ENCODE measurements at places on chromosomes 1 and 21.

DNA sequence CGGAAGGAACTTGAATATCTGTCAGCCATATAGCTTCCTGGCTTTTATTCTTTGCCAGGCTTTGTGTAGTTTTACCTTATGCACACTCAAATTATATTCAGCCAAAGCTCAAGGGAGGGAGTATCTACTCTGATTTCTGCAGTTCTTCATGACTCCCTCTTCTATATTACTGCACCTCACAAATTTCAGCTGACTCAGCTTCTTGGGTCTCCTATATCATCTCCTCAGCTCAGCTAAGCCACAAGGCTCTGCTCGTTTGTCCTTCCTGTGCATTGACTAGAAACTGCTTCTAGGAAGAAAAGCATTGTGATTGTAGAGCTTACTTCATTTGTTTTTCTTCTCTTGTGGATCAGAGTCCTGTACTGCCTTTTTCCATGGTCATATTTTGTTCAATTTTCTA lies 37.4 kb downstream of the BTBD8 start:
- DNase-seq, result no peak

DNA sequence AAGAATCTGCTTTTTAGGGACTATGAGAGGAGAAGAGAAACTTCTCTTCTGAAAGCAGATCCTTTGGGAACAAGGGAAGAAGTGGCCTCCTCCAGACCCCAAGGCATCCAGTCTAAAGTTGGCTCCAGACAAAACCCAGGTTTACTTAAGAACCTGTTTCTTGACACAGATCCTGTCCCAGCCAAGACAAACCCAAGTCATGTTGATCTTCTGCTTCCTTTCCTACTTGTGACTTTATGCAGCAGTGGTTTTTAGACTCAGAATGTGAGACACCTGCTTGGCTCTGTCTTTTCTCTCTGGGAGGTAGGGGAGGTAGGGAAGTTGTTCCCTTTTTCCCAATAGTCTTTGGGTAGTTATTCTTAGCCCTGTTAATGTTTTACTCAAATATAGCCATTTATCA lies 38.3 kb downstream of the ELAPOR1 start:
- DNase-seq, result no peak

DNA sequence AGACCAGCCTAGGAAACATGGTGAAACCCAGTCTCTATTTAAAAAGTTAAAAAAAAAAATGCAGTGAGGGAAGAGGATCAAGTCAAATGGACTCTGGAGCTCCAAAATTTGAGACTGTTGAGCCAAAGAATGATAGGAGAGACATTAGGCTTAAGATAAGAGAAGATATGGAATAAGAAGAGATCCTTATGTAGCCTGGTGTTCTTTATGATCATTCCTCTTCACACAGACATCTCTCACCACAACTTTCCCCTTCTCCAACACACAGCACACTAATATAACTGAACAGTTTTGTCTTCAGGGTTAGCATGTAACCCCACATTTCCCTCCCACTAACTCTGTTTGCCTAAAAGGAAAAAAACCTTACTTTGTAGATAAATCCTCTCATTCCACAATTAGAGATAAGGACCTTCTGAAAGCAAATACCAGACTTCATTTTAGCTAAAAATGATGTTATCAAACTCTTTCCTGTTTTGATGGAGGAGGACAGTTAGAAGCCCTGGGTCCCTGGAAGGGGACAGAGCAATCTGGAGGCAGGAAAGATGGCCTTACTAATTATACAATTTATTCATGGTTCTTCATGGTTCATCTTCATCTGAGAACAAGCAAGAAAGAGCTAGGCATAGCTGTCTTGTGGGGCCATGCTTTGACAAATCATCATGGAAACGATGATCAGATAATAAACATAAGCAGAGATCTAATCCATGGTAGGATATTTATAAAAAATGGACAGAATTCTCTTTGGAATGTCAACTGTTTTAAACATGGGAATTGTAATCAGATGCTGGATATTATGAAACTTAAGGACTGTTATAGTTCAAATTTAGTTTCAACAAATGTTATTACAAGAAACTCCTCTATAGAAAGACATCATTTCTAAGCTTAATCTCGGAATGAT lies 96.7 kb upstream of the S1PR1 start:
- no peak for DNase-seq

GRCh38 chr1:167728818-167729410 lies 7.1 kb downstream of the MPZL1 start:
- DNase-seq, result no peak

DNA sequence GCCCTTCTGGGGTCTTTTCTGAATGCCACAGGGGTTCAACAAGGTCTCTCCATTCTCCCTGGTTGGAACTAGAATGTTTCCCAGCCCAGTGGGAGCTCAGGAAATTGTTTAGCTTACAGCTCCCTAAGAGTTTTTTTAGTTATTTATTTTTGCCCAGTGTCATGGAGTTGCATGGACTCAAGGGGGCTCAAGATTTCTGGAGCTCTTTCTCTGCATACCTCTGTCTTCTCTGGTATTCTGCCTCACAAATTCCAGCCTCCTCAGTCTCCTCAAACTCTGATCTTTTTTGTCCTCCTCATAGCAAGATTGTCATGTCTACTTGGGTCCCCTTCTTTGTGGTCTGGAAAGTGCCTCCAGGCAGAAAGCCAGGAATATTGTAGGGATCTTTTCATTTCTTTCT lies 15.9 kb upstream of the PPP2R5A start:
- DNase-seq, result no peak

All from NCI-H2171 (cell line).